ENCODE measurements at places on chromosomes 11 and 22. TPM values are rescaled to one million over a fixed set of nuclear protein-coding genes. Genes with fewer than 3 reads are reported as not detected.

GRCh38 chr22:36328635-36329253 lies 59.0 kb downstream of the MYH9 start:
- DNase-seq: no peak

GRCh38 chr22:29531419-29531818 lies 22.1 kb downstream of the THOC5 start:
- DNase-seq: no peak

DNA sequence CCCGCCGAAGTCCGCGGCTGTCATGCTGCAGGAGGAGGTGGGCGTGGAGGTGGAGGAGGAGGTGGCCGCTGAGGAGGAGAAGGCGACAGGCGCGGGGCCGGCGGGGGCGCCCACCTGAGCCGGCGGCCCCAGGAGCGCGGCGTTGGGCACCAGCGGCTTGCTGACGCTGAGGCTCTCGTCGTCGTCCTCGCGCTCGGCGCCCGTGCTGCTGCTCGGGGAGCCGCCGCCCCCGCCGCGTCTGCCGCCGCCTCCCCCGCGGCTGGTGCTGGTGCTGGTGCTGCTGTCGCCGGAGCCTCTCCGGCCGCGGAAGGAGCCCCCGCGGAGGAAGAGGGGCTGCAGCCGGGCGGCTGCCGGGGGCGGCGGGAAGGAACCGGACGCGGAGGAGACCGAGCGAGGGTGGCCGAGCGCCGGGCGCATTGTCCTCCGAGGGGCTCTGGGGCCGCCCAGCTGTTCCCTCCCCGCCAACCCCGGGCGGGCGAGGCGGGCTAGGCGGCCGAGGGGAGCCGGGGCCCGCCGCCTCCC lies 388 bp downstream of the TMEM121B start:
- DNase-seq: no peak

- no peak for DNase-seq
Observed at GRCh38 chr22:32706149-32706548, 95.4 kb upstream of the TIMP3 start.

- no peak for DNase-seq
Observed at GRCh38 chr11:107605061-107606006, 14.4 kb downstream of the ELMOD1 start.

GRCh38 chr11:1217151-1217550 lies 5.7 kb upstream of the MUC5B start:
- no peak for DNase-seq

GRCh38 chr11:93604008-93604660 lies 57.3 kb upstream of the CEP295 start:
- DNase-seq: no peak

DNA sequence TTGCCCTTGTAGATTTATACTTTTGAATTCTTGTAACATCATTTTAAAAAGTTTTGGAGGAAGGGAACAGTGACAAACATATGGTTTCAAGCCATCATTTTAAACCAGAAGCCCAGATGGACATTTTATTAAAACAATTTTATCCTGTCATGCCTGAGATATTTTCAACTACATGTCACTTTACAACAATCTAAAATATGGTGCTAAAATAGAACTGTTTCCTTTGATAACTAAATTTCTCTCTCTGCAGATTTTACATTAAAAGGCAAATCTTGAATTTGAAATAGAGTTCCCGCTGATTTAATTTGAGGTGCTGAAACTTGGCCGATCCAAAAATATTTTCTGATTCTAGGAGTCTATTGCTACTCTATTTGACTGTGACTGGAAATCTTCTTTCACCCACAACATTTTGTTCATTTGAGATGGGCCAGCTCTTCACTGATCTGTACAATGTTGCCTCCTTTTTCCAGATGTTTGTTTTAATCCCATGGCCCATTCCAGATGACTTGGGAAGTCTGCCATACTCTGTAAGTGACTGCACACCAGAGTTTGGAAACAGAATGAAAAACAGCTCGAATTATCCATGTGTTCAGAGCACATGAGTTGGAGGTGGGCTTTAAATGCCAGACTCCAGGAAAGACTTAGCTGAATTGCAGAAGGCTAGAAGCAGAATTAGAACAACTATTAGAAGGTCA lies 402.5 kb downstream of the TMEM135 start:
- DNase-seq: no peak

DNA sequence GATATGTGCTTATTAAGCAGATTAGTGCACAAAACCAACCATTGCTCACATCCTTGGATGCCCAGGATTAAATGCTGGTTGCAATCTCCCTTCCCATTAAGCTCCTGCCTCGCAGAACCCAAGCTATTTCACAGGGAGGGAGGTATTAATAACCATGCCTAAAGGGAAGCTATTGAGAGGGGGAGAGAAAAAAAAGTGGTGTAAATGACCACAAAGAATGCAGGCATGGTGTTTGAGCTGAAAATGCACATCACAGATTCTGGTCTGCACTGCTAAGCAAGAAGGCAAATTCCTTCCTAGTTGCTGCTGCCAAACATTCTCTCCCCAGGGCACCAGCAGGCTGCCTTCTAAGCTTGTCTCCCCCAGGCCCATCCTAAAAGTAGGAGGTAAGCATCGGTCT lies 92.0 kb upstream of the ISX start:
- DNase-seq: no peak

- peak; percentile 92 for DNase-seq
Observed at GRCh38 chr22:42444077-42444904, 12.1 kb upstream of the NFAM1 start.

DNA sequence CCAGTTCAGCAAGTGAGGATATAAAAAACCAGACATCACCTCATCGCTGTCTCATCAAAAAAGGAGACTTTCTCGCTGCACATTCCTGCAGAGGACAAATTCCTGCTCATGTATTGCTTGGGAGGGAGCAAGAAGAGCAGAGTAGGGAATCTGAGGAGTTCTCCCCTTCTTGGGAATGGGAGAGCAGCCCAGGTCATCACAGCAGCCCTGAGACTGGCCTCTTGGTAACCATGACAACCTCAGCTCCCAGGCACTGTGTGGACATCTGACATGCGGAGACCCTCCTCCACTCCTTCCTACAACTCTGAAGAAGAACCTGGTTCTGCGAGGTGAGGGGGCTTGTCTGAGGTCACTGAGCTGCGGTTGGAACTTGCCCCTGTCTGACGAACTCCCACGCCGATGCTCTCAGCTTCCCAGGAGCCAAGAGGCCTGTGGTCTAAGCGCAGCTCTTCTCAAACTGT lies 17.9 kb downstream of the RFPL1 start:
- no peak for DNase-seq

DNA sequence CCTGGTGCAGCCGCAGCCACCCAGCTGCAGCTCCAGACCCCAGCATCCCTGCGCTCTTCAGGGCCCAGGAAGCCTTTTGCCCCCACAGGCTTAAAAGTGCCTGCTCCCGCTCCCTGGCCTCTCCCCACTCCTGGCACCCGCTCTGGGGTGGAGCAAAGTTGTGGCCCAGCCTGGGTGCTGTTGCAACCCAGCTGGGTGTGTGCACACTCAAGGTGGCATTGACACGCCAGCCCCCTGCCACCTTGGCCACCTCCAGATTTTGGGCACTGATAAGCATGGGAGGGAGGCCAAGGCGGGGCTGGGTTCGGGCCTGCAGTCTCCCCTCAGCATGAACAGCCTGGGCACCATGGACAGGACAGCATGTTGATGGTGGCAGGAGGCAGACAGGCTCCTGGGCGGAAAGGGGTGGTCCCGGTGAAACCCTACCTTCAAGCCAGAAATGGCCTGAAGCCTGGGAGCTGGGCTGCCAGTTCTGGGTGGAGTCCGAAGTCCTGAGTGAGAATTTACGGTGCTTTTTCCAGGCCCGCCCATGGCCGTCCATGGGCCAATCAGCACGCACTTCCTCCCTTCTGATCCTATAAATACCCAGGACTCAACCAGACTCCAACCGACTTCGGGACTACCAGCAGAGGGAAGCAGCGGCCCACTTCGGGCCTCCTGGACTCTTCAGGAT lies 23.6 kb upstream of the RNASEH2C start:
- peak; percentile 17 for DNase-seq

- no peak for DNase-seq
Observed at GRCh38 chr22:31503211-31503964, 7.1 kb downstream of the SFI1 start.

DNA sequence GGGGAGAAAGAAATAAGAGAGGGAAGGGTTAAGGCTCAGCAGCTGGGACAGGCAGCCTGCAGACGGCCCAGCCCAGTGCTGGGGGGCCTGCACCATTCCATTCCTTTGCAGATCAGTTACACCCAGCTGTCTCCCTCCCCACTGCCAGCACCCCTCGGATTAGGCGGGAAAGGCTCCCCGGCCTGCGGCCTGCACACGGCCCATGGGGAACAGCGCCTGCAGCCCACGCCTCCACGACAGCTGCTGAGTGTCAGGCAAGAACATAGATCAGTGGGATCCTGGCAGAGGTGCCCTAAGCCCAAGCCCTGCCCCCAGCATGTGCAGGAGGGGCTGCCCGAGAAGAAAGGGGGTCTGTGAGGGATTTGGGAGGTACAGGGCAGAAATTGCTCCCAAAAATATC lies 65.8 kb upstream of the MYOD1 start:
- DNase-seq: no peak

DNA sequence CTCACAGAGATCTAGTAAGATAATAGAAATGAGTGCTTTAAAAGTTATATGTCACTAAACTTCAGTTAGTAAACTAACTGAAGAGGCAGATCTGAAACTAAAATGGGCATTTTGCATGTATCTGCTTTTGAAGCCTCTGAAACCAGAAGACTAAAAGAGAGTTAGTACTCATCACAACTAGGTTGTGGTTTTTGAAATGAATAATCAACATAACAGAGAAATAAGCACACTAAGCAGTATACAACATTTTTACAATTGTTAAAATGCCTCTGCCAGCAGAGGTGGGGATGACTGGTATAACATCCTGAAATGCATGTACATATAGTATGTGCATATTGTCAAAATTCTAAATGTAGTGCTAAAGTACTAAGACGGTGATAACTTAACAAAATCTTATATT lies 564.5 kb downstream of the DLG2 start:
- no peak for DNase-seq

DNA sequence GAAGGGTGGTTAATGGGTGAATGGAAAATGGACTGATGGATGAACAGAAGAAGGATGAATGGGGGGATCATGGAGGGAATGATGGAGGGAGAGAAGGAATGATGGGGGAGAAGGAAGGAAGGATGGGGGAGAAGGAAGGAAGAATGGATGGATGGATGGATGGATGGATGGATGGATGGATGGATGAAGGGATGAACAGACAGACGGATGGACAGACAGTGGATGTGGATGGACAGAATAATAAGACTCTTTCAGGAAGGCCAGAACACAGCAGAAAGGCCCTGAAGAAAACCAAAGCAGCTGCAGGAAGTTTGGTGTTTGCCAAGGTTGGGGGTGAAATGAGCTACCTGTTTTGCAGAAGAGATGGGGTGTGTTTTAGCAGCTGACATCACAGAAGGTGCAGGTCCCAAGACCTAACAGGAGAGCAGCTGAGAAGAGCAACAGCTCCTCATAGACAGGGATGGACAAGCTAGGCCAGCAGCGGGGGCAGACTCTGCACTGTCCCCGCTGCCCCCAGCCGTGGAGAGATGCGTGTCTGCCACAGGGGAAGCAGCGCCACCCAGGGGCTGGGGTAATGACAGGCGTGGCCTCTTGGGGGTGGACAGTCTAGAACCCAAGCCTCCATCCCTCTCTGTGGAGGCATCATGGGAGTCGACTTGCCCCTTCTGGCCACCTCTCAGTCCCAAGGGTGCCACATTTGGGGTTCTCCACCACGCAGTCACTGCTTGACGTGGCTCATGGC lies 17.9 kb downstream of the C1QTNF6 start:
- DNase-seq: no peak

DNA sequence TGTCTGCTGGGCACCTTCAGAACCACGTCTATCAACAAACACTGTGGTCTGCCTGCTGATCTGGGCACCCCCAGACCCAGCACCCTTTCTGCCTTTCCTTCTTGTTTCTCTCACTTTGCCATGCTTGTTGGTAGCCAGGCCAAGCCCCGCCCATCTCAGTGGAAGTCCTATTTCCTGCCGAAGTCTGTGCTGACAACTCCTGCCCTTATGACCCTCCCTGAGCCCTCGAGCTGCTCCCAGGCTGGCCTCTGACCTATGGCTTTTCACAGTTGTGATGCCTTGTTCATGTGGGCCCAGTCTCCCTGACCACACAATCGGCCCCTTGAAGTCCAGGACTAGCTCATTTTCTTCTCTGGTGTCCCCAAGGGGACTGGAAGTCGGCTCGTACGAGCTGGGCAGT lies 132.1 kb downstream of the DSCAML1 start:
- no peak for DNase-seq

DNA sequence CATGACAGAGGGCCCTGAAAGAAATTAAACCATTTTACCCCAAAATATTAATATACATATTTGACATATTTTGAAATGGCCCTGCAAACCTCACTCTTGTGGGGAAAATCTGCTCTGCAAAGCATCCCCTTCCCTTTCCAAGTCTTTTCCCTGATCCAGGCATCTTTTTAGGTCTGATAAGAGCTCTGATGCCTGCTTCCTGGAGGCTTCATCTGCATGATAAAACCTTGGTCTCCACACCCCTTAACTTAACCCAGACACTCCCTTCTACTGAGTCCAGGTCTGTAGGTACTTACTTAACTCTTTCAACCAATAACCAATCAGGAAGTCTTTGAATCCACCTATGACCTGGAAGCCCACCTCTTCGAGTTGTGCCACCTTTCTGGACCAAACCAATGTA lies 1.8 kb upstream of the LGALS12 start:
- DNase-seq: no peak

DNA sequence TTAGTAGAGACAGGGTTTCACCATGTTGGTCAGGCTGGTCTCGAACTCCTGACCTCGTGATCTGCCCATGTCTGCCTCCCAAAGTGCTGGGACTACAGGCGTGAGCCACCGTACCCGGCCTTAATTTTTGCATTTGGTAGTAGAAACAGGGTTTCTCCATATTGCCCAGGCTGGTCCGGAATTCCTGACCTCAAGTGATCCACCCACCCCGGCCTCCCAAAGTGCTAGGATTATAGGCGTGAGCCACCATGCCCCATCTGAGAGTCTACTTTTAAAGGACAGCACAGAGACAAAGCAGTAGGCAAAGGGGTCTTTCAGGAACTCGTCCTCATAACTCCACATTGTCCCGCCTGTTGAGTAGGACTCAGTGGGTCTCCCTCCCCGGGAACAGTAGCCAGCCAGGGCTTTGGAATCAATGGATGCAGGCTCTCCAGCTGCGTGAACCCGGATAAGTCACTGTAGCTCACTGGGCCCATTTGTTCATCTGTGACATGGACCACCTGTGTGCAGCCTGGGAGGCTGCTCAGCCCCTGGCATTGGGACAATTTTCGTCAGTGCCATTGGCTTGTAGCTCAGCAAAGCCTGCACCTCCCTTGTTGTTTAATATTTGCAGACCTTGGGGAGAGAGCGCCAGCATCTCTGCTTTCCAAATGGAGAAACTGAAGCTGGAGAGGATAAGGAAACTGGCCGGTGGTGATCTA lies 86.1 kb downstream of the ARHGAP8 start:
- no peak for DNase-seq

GRCh38 chr11:65084598-65085375 lies 765 bp downstream of the ZFPL1 start:
- peak; percentile 2 for DNase-seq

GRCh38 chr11:36153551-36153950 lies 135.7 kb downstream of the COMMD9 start:
- no peak for DNase-seq

- no peak for DNase-seq
Observed at GRCh38 chr22:30861688-30862552, 106.7 kb downstream of the MORC2 start.

Gene HPX
- polyA plus RNA-seq: 3.0 TPM

Gene RTL10
- 19.5 TPM for polyA plus RNA-seq

Gene IGLL5
- polyA plus RNA-seq: 0.16 TPM

Gene PIM3
- 41.5 TPM for polyA plus RNA-seq

Gene OR8D2
- not detected for polyA plus RNA-seq

Gene GTSE1
- polyA plus RNA-seq: 10.3 TPM

Gene FAM227A
- polyA plus RNA-seq: 1.4 TPM

Gene SLC22A12
- polyA plus RNA-seq: 0.03 TPM

Gene TRIM49
- not detected for polyA plus RNA-seq

Gene ANGPTL5
- polyA plus RNA-seq: 0.06 TPM

All from large intestine (tissue), 12 donors.